ENCODE measurements at places on chromosomes 5 and 9. TPM values are rescaled to one million over a fixed set of nuclear protein-coding genes. Genes with fewer than 3 reads are reported as not detected.

Gene PLAC8L1
- total RNA-seq = 0.74 TPM

Gene FOXD4L3
- total RNA-seq = not detected

Gene RGS7BP
- total RNA-seq = not detected

Gene DRD1
- not detected for total RNA-seq

GRCh38 chr5:171692936-171693335, 92.7 kb upstream of the SMIM23 start:
- no peak for DNase-seq

DNA sequence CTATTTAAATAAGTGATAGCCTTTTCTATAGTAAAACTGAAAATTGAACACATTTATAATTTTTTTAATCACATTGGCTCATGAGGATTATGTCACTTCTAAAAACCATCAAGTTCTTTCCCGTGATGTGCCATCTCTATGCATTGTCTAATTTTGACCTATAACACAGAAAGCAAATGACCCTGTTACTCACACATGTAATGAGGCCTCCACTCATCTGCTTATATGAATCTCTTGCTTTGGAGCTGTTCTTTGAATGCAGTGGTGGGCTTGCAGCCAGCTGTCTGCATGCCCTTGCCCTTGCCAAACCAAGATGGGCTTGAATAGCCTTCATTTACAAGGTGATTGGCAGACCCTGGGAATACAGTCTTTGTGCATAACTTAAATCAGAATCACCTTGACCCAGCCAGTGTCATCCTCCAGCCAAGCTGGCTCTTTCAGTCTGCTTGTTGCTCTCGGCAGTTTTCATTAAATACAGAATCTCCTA, 163.2 kb downstream of the TRIO start:
- no peak for DNase-seq

DNA sequence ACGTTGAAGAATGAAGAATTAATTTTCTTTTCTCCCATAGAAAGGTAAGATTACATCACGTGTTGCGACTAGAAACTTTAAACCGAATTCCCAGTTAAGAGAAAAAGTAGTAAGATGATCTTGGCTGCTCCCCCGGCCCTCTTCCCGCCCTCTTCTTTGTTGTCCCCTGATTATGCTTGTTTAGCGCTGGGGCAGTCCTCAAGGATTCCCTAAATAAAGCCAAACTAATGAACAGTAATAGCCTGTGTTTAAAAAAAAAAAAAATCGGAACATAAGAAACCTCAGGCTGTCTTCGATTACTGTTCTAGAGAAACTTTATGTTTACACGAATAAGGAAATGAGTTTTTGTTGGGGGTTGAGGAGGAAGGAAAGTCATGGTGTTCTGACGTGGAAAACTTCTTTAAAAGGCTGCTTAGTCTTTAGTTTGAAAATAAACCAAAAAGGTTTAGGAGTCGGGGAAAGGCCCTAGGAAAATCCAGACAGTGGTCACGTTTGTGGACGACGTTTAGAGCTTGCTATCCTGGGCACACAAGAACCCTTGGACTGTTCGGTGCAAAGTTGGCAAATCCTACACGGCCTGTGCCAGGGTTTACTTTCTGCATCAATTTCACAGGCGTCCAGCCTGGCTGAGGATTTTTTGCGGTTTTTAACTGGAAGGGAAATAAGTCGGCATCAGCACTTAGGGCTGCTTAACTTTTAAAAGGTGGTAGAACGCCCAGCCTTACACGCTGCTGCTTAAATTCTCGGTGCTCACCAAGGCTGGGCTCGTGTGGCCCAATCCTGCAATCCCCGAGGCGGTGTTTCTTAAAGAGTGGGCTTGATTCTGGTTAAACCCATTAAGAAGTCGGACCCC, 1.1 kb upstream of the MAT2B start:
- DNase-seq = peak; percentile 29

GRCh38 chr5:124592891-124593290, 153.5 kb downstream of the ZNF608 start:
- no peak for DNase-seq

Gene FAM200C
- total RNA-seq = 1.3 TPM

- DNase-seq = no peak
These were observed 39.3 kb upstream of the OLFM1 start for GRCh38 chr9:135048046-135048757.

- DNase-seq = no peak
These were observed 25.4 kb upstream of the DAB2IP start for GRCh38 chr9:121626012-121626411.

Gene SLC34A1
- not detected for total RNA-seq

Gene NEUROG1
- total RNA-seq = not detected

DNA sequence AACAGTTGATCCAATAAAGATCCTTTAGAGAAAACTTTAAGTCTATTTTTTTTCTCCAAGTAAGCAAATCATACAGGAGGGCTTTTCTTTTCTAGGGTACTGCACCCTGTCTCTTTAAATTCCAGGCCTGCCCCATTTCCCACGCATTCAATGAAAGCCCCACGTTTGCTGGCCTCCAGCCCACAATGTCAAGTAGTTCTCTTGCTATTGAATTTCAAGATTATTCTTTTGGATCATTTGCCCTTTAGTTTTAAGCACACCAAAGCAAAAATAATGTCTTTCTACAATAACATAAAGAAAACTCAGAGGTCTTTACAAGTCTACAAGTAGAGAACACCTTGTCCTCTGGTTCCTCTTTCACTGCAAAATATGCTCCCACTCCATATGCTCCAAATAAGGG, 15.6 kb downstream of the MLLT3 start:
- no peak for DNase-seq

Gene IL5
- 113 TPM for total RNA-seq

Gene C9orf152
- total RNA-seq = not detected

- DNase-seq = no peak
These were observed 460.7 kb upstream of the MEF2C start for GRCh38 chr5:89343666-89344065.

GRCh38 chr9:134144801-134145200, 8.9 kb downstream of the WDR5 start:
- no peak for DNase-seq

Gene ADAMTS12
- not detected for total RNA-seq

Gene PCDHB8
- total RNA-seq = not detected

Gene CYSRT1
- total RNA-seq = 0.50 TPM

All from activated T-helper 2 cell treated with anti-CD3 and anti-CD28 coated beads, Interferon-gamma antibody, Interleukin-2, Interleukin-4, amounts not matched to agents 10 μg/mL and 5 μg/mL and 100 μg/mL, durations not matched to agents 14 hours and 24 hours and 36 hours (primary cell).